CD4-positive, alpha-beta T cell treated with Interleukin-12 subunit alpha and Interleukin-12 subunit beta, for 1 hour (primary cell): ENCODE measurements at places on chromosomes 1 and 21.

- no peak for DNase-seq
Measured at GRCh38 chr1:154730259-154730658, 122.3 kb upstream of the ADAR start.

- DNase-seq, result no peak
Measured at GRCh38 chr1:206946261-206946660, at the start of gene PIGR. Gene PIGR (minus strand): TSS chr1:206946466. CDS start chr1:206940531, 5,935 bp downstream.

DNA sequence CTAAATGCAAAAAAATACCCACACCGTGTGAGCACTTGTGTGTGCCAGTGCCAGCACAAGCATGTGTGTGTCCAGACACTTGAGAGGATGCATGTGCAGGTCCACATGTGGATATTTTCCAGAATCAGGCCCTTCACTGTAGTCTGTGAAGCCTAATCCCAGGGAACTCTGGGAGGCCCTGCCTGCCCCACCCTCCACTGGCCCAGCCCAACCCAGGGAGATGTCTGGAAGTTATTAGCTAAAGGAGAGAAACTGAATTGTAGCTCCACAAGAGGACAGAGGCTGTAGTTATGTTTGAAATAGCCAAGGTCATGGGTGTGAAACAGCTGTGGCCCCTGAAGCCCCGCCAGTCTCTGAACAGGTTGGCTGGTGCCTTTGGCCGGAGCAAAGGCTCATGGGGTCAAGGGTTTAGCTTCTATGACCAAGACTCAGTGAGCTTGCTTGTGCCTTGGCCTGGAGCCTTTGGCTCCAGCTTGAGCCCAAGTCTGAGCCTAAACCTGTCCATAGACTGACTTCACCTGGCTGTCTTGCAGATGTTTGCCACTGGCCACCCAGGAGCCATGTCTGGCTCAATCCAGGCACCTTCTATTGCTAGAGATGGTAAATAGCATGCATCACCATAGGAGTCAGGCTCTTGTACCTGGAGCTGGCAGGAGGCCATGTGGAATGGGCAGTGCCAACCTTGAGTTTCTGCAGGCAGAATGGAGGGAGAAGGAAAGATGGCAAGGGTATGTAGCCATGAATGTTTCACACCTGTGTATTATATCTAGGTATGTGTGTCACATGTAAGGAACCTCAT lies 69.9 kb downstream of the TMEM53 start:
- no peak for DNase-seq

DNA sequence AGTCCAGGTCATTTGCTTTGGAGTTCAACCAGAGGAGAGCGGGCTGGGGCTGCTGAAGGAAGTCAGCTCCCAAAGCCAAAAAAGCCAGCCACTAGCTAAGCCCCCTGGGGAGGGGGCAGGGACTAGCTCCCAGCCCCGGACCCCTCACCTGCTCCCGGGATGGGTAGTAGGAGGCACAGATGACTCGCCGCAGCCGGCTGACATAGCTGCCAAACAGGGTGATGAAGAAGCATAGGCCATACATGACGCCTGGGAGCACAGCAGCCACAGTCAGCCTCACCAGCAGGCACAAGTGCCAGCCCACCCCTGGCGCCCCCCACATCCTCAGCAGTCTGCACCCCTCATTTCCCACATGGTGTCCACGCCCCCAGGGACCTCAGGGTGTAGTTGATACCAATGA lies 7.4 kb downstream of the DCST2 start:
- DNase-seq, result no peak

DNA sequence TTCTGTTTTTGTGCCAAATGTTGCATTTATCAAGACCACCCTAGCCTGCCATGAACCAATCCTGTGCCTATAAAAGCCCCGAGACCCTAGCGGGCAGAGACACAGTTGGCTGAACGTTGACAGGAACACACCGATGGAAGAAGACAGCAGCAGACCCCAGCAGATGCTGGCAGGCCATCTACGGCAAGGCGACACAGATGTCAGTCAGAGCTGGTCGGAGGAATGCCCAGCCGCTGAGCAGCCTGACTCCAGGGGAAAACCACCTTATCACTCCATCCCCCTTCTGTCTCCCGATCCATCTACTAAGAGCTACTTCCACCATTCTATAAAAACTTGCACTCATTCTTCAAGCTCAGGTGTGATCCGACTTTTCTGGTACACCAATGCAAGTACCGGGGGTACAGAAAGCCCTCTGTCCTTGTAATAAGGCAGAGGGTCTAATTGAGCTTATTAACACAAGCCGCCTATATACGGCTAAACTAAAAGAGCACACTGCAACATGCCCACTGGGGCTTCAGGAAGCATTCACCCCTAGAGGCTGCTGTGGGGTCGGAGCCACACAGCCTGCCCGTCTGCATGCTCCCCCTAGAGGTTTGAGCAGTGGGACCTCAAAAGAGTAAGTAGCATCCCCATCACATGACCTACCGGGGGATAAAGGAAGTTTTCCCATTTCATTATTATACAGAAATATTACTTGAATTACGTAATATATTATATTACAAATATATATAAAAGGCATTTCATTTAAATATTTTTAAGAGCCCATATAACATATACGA lies 1156.3 kb upstream of the B3GALT2 start:
- no peak for DNase-seq

DNA sequence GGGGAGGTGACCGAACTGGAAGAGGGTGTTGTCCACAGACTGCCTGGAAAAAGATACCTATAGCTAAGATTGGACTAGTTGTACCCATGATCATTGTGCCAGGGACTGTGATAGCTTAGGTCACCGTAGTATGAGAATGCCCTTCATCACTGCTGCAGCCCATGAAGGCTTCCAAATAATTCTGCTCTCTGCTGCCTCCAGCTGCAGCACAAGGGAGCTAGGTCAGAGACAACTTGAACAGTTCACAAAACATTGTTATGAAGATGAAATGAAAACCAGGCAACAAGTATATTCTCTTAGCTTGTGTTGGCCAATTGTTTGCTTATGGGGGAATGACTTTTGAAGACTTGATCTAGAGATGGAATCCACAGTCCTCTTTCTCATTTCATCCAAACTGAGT lies 246.7 kb downstream of the MRPL39 start:
- no peak for DNase-seq

DNA sequence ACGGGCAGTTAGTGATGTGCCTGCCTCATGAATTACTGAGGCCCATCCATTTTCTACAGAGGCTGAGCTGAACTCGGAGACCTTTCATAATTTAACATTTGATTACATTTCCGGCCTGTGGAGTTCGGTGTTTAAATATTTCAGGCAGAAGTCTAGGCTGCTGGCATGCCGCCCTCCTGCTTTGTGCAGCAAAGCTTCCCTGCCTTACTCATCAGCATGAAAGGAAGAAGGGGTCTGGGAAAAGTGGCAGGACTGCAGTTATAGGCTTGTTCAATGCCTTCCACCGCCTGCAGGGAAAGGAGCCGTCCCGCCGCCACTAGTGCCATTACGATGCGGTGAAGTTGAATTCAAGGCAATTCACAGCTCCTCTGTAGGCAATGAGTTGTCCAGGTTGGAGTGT lies 527.9 kb downstream of the NPHP4 start:
- DNase-seq, result no peak

GRCh38 chr1:170700842-170701615 lies 37.1 kb downstream of the PRRX1 start:
- no peak for DNase-seq

- peak; percentile 10 for DNase-seq
Measured at GRCh38 chr1:111275079-111275478, 15.6 kb upstream of the CHIA start.

- no peak for DNase-seq
Measured at GRCh38 chr1:98172022-98172421, 251.2 kb upstream of the DPYD start.

- peak; percentile 8 for DNase-seq
Measured at GRCh38 chr1:192601567-192601966, 26.0 kb downstream of the RGS1 start.

GRCh38 chr1:92356956-92357355 lies 58.1 kb downstream of the RPAP2 start:
- no peak for DNase-seq

DNA sequence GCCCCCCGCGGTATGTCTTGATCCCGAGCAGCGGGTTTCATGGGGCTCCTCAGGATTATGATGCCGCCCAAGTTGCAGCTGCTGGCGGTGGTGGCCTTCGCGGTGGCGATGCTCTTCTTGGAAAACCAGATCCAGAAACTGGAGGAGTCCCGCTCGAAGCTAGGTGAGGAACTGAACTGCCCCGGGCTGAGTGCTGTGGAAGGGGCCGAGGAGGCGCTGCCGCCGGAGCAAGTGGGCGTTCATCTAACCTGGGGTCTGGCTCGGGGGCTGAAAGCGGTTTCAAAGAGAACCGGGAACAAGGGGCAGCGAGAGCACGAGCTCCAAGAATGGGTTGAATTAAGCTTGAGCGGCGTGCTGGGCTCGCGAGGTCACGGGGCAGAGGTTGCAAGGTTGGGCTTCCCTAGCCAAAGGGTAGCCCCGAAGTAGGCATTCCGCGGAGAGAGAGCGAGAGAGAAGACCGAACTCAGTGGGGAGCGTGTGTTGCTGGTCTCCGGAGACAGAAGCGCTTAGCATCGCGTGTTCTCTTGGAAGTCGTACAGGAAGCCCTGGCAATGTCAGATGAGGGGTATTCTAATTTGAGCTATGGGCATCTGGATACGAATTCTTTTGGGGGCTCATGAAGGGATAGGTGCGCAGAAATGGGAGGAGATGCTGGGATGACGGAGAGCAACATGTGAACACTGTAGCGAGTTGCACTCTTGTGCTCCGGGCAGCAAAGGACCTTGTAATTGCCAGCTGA lies 732 bp downstream of the HS2ST1 start:
- peak; percentile 45 for DNase-seq

GRCh38 chr1:197180252-197180878 lies 33.9 kb upstream of the ASPM start:
- DNase-seq, result peak; percentile 43

GRCh38 chr1:179995576-179995975 lies 41.0 kb downstream of the CEP350 start:
- DNase-seq, result no peak

DNA sequence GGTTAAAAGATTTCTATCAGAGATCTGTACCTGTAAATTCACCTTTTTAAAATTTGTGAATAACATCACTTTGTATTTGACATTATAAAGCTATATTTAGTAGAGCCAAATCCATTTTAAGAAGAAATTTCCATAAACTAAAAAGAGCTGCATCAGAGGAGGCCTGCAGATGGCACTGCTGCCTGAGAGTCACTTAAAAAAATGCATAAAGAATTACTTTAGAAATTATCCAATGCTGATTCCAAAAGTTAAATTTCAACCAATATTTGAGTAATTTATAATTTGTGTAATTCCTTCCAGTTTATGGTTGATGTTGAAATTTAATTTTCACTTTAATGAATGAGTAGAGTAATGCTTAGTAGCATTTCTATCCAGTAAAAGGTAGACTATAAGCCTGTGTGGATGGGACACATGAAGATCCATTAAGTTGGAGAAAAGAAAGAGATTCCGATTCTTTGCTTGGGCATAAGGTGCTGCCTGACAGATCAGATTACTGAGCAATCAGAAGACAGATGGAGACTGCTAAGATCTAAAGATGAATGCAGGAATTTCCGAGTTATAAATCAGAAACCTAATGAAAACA lies 20.7 kb upstream of the RPE65 start:
- no peak for DNase-seq

- no peak for DNase-seq
Measured at GRCh38 chr1:147628441-147628840, 41.9 kb downstream of the ACP6 start.

DNA sequence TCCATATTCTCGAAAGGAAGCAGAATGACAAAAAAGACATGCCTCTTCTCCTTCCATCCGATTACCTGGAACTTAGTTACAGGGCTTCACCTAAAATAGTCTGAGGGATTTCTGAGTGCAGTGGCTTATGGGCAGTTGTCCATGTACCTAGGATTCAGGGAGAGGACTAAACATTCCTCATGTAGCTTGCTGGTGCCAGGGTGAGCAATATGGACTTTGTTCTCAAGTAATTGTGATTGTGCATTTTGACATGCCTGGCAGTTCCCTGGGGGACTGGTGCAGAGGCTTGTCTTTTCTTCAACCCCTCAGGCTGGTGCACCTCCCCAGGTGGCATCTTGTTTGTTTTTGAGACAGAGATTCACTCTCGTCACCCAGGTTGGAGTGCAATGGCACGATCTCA lies 6.1 kb upstream of the PSEN2 start:
- no peak for DNase-seq

DNA sequence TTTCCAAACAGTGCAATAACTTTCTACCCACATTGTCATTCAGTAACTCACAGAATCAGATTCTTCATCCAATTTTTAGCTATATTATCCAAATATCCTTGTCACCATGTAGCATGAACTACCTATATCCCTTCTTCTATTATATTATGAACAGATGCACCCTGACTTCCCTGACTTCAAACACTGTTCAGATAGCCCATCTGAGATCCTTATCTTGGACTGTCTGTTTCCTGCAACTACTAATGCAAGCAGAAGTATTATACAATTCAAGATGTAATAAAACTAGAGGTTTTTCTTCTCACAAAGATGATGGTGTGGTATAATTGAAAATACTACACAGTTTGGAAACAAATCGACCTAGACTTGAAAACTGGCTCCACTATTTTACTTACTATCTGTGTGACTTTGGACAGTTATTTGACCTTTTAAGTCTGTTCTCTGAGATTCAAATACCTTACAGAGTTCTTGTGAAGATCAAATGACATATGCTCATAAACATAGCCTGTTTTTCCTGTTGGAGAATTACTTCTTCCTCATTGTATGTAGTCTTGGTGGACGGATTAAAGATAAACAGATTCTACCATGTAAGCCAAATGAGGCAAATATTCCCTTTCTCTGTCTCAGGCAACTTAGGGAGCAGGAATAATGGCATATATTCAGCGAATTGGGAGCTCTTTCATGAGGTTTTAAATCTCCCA lies 407.9 kb upstream of the ZRANB2 start:
- DNase-seq, result no peak

GRCh38 chr1:180462102-180462501 lies 40.3 kb downstream of the ACBD6 start:
- DNase-seq, result no peak

GRCh38 chr1:8020032-8020431 lies 6.1 kb downstream of the ERRFI1 start:
- DNase-seq, result no peak

DNA sequence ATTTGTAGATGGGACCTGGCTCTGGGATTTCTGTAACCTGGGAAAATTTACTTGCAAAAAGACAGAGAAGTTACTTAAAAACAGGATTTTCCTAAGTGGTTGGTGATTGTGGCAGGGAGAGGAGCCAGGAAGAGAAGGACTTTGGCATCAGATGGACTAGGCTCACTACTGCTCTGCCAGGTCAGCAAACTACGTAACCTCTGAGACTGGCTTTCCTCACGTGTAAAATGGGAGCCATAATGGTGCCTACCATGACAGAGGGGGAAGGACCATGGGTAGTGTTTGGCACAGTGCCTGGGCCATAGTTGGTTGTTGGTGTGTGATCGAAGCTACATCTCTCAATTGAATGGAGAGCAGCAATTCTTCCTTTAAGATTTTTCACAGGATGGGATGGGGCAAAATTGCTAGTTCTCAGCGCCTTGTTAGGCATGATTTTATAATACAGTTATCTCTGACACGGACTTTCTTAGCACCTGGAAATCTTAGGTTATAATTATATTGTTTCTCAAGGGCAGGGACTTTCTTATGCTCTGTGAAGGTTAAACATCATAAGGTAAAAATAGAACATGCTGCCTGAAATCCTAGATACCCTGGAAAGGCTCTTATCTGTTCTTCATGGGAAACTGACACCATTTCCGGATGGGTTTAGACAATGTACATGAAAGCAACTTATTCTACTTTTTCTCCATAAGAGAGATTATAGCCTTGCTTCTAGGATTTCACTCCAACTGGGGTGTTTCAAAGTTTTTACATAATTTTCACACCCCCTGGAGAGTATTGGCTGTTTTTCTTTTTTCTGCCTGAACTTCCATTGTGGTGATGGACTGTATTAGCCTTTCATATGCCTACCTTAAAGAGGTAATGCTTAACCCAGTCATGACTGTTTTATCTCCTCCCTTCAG lies 10.9 kb downstream of the ROR1 start:
- no peak for DNase-seq
